ENCODE measurements at places on chromosomes 3 and 15.

DNA sequence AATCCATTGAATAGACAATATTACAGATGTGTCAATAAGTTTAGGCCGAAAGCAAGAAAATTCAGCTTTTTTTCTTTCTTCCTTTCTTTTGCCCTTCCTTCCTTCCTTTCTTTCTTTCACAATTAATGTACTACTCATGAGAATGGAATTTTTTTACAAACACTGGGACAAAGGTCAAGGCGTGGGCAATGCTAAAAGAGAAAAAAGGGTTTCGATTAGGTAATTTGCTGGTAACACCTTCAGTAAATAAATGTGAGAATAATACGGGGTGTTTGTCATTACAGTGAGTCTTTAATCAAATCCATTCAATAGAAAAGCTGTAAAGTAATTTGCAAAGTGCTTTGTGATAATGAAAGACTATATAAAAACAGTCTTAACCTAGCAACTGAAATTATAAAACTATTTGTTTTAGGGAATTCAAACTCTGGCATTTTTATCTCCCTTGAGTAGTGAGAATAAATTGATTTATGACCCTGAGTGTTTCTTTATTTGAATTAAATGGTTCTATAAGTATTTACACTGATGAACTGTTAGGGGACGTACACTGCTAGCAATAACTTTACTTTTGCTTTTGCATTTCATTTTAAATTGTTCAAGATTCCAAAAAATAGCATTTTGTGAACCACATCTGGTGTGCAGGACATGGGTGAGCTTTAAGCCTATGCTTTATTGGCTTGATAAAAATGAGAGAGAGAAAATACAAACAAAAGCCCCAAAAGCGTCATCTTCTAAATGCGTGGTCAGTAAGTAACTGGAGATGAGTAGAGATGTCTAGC is 104.2 kb upstream of the THRB start:
- DNase-seq, result no peak

- DNase-seq, result no peak
Measured at GRCh38 chr3:124701687-124702086, 28.6 kb upstream of the UMPS start.

DNA sequence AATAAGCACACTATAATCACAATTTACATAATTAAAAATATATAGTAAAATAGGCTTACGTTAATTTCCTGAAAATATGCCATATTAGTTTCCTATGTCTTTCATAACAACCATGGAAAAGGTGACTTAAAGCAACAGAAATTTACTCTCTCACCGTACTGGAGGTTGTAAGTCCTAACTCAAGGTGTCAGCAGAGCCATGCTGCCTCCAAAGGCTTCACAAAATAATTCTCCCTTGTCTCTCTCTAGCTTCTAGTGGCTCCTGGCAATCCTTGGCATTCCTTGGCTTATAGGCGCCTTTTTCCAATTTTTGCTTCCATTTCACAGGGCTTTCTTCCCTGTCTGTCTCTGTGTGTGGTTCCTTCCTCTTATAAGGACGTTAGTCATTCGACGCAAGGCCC is 7.6 kb downstream of the SI start:
- DNase-seq, result no peak

DNA sequence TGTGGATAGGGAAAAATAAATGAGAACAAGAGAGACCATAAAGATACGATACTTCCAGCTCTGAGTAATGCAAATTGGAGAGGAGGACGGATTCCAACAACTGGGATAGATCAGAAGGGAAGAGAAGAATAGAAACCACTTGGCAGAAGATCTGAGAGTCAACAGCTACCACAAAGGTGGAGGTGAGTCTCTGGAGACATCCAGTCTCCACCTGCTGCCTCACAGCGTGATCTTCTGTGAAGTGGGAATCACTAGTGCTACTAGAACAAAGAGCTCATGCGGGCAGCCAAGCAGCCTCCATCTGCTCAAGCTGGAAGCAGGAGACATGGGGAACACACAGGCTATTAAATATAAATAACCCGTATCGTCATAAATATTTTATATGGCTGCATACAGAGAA is 558.5 kb upstream of the CFAP20DC start:
- DNase-seq, result no peak

GRCh38 chr3:123015596-123015995 is 12.0 kb downstream of the SEMA5B start:
- DNase-seq, result no peak

- no peak for DNase-seq
Measured at GRCh38 chr3:126415661-126416591, 21.2 kb downstream of the CFAP100 start.

- no peak for DNase-seq
Measured at GRCh38 chr3:193270451-193270850, 29.4 kb downstream of the PLAAT1 start.

GRCh38 chr3:197686899-197687298 is 49.8 kb downstream of the RUBCN start:
- no peak for DNase-seq

GRCh38 chr3:32819551-32820348 is 2.0 kb downstream of the TRIM71 start:
- DNase-seq, result no peak

DNA sequence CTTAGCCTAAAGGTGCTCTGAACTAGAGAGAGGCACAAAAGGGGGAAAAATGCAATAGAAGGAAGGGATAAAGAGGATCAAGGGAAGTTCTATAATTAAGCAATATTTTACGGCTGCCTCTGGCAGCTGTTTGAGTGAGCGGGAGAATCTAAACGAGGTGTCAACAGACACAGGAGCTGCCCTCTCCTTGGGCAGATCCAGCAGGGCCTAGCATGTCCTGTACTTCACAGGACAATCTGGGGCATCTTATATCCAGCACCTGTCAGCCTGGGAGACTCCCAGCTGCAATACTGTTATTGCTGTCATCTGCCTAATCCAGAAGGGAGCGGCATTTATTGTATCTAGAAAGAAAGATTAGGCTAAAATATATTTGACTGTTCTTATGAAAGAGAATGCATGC is 68.9 kb downstream of the WWTR1 start:
- DNase-seq, result no peak

DNA sequence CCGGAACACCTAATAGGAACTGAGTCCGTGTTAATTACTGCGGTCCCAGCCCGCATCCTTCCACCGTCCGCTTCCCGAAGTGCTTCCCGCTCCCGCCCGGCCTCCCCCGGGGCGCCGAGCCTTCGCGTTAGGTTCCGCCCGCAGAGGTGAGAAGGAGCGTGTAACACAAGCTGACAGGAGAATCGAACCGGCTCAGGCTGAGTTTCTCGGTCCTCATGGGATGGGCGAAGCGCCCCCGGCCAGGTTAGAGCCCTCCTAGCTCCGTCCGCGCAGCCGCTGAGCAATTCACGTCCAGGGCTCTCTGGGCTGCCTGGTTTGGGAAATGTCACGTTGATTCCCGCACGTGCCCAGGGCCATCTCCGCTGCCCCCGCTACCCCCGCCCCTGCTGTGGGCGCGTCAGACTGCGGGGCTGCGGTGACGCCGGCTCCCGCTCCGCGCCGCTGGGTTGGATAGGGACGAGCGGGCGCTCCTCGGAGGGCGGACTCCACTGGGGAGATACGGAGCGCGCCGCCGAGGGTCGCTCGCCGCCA is 954 bp downstream of the CLDN11 start:
- DNase-seq, result no peak

DNA sequence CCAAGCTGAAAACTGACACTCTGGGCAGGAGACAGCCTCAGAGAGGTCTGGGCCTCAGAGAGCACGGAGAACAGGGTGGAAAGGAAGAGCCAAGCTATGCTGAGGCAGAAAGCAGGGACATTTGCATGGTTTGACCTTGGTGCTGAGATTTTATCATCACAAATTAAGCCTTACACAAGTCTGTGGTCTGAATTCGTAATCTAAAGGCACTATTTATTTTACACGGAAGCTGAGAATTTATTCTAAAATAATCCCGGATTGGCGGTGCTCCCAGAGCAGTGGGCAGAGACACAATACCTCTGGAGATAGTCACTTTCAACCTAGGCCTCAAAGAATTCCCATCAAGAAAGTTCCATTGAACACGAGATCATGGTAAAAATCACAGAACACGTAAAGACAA is 47.5 kb downstream of the CFAP92 start:
- DNase-seq, result no peak

GRCh38 chr3:149726716-149727407 is 25.4 kb downstream of the COMMD2 start:
- DNase-seq, result no peak

DNA sequence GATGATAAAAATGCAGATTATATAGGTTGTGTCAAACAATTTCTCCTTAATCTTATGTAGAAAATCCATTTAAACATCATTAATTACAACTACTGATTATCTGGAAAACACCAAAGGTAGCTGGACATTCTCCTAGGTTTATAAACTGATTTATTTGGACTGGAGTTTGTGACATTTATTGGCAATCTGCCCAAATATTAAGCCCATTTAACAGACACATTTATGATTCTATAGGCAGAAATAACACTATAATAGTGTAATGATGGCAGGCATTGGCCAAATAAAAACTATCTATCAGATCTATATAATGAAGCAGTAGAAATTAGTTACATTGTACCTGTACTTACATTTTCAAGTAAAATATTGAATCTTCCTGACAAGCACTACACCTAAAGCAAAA is 117.8 kb downstream of the TFDP2 start:
- DNase-seq, result no peak

DNA sequence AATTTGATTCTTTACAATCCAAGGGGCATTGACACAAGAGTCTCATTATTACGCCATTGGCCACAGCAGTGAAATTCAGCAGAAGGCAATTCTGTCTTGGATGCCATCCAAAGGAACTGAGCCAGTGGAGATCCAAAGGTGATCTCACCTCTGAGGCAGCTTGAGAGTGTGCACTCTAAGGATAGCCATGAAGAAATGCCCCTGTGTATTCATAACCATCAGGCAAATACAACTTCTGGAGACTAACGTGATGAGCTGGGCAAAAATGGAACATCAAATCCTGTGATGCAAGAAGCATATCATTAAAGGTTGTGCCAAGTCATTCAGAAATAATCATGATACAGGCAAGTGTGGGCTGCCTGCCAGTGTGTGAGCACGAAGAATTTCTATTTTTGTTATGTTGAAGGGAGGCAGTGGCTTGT is 41.4 kb downstream of the ROBO2 start:
- no peak for DNase-seq

DNA sequence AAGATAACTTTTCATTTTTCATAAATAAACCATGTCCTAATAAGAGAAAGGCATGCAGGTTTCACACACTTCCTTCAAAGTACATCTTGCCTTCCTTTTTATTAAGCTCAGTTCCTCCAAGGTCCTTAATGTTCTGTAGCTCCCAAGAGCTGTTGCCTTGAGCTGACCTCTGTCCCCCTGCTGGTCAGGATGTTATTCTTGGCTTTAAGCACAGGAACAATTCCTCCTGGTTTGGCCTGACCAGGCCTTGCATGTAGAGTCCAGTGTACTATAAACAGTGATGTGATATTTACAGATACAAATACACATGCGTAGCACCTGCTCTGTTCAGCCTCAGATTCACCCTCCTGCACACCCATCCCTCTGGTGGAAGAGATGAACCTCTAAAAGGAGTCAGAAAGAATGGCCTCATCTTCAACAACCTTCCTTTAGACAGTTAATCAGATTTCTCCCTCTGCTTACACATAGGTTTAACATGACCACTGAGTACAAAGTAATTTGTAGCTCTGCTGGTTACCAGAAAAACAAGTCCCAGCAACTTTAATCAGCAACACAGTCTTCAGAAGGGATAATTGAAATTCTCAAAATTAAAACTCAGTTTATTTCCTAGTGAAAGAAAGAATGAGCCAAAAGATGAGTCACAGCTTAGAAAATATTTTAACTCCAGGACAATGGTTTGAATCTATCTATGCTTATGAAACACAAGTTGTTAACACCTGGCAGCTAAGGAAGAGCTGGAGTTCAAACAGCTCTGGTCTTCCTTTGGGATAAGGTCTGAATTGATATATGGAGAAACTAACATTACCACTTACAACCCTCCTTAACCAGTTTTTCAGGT is 46.5 kb downstream of the PTPN9 start:
- no peak for DNase-seq

- DNase-seq, result no peak
Measured at GRCh38 chr15:74127954-74128784, 2.2 kb upstream of the ISLR2 start.

DNA sequence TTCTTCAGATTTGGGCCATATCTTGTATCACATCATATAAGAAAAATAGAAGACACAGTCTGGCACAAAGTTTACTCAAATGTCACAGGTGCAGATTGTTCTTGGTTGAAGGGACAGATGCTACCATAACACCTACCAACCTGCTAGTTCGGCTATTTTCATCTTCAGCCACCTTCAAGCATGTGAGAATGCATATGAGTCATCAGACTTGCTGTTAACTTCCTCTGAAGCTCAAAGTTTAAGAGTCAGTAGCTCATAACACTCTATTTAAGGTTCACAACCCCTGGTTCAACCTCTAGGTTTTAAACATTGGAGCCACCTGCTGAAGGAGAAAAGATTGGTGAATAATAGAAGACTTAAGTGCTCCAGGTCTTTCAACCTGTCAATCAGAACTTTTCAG is 522.8 kb downstream of the NLGN1 start:
- no peak for DNase-seq

DNA sequence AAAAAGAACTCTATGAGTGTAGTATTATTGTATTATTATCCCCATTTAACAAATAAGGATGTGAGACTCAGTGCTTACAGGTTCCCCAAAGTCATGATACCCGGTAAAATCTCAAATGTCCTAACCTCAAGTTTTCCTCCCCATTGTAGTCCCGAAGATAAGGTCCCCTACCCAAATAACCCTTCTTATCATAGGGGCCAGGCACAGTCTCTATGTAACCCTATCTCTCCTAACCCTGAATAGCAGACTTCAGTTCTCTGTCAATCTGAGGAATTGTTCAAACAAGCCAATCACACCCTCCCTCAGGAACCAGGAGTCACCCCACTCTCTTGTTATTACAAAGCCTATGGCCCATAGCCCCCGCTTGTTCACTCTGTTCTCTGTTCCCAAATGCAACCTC is 10.5 kb upstream of the SUSD5 start:
- DNase-seq, result no peak

- DNase-seq, result no peak
Measured at GRCh38 chr15:44183363-44183762, 11.7 kb downstream of the FRMD5 start.

DNA sequence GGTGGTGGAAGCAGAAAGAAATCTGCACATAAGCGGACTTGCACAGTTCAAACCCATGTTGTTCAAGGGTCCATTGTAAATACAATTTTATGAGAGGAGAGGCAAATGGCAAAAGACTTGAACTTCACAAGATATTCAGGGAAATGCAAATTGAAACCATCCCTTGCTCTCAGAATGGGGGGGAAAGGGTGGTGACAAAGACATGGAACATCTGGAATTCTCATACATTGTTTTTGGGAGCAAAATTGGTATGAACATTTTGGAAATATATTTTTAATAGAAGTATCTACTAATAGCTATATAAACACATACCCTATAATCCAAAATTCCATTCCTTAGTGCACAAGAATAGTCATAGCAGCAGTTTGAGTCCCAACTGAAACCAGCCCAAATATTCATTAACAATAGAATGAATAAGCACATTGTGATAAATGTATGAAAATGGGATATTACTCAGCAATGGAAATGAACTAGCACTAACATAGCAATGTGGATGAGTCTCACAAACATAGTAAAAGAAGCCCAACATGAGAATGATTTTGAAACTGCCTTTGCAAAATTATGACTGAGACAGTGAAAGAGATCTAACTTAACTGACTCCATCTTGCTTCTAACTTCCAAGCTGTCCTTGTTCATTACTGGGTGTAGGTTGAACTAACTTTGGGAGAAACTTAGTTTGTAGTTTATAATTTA is 77.2 kb downstream of the CD200R1L start:
- DNase-seq, result no peak

- DNase-seq, result peak; percentile 49
Measured at GRCh38 chr3:11642431-11643191, 1.1 kb downstream of the VGLL4 start.

- DNase-seq, result no peak
Measured at GRCh38 chr3:73107676-73108187, 46.3 kb downstream of the EBLN2 start.
